ENCODE measurements at places on chromosomes 7 and 10.

GRCh38 chr7:80678707-80679106 is 40.3 kb downstream of the CD36 start:
- no peak for DNase-seq

DNA sequence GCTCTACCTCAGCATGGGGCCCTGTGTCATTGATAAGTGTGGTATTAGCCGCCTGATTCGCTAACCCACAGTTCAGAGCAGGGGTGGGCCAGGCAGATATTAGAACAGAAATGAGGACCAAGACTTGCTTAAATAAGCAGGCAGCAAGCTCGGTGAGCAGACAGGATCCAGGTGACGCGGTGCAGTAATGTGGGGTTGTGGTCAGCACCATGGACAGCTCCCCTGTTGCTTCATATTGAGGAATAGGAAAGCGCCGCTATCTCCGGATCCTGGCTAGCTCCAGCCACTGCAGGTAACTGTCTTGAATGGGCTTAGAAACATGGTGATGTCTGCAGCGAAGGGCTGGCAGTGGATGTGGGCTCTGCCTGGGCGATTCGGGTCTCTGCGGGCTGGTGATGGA is 51.3 kb upstream of the GPR26 start:
- DNase-seq = no peak

GRCh38 chr7:92034116-92034515 is 93.5 kb downstream of the AKAP9 start:
- no peak for DNase-seq

DNA sequence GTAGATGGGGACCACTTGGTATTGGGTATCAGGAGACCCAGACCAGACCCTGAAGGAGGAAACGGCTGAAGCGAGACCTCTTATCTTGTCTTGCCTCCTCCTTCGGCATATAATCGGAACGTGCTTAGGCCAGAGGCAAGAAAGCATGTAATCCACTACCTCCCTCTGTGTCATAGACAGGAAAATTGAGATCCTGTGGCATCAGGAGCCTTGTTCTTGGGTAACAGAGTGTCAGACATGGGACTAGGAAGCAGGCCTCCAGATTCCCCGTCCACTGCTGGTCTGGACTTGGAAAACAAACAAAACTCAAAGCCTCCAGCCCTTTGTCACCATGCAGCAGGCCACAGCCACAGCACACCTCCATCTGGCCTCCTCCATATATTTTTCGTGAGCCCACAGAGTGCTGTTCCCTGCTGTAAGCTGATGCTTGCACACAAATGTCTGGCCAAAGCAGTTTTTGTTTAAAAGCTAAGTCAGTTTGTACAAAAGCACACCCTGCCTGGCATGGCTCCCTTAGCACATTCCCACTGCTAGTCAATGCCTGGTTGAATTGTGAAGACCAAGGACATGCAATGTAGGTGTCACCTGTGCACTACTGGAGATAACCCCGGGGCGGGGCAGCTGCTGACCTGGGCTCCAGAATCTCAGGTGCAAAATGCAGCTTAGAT is 510.9 kb downstream of the RPS24 start:
- no peak for DNase-seq

- DNase-seq = no peak
Observed at GRCh38 chr7:6831018-6831725, 5.1 kb upstream of the CCZ1B start.

DNA sequence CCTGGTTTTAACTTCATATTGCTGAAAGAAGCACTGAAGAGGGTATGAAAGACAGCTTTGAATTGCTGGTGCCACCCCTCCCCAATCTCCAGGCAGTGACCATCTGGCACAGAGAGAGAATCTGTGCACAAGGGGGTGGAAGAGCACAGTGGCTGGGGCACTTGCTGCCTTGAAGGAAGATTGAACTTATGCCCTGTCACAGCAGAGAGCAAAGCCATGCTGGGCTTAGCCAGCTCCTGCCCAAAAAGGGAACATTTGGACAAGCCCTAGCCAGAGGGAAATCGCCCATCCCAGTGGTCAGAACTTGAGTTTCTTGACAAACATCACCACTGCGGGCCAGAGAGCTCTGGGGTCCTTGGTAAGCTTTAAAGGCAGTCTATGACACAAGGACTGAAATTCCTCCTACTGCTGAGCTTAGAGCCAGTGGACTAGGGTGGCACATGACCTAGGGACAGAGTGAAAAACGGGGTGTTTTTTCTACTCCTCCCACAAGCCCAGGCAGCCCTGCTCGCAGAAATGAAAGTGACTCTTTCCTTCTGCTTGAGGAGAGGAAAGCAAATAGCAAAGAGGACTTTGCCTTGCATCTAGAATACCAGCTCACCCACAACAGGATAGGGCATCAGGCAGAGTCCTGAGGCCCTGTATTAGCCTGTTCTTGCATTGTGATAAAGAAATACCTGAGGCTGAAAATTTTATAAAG is 257.2 kb downstream of the CTNNA3 start:
- DNase-seq = no peak

DNA sequence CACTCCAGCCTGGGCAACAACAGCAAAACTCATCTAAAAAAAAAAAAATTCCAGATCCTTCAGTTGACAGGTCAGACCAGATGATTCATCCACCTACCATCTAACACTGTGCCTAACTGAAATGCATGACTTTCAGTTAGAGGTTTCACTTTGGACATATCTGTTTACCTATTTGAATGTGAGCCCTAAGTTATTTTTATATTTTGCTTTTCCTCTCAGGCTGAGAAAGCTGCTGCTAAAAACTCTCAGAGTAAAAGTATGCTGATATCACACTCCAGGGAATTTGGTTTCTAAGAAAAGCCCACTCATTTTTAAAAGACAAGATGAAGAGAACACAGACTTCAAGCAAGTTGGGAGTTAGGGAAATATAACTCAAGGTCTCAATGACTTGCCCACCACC is 126.0 kb downstream of the SGMS1 start:
- no peak for DNase-seq

DNA sequence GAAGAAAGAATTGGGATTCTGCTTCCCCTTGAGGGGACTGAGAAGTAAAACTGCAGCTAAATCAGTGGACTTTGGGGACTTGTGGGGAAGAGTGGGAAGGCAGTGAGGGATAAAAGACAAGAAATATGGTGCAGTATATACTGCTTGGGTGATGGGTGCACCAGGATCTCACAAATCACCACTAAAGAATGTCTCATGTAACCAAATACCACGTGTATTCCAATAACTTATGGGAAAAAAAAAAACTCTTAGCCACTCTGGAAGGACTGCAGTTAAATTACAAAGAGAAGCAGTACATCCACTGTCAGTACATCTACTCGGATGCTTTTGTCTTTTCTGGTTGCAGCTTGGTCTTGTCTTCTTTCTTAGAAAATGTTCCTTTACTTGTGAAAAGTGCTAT is 27.4 kb upstream of the GOT1 start:
- DNase-seq = no peak

DNA sequence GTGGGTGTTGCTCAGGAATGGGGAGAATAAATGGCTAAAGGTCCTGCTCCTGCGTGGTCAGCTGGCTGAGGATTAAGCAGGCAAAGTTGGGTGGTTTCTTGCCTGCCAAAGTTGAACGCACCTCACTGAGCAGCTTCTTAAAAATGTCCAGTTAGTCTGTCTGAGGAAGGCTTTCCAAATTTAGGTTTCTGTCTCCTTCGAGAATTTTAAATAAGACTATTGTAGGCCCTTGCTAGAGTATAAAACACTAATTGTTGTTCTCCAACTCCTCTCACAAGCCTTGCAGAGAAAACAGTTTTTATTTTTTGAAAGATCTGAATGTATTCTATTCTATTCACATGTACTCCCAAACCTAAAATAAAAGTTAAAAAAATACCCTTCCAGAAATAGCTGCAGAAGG is 122.0 kb upstream of the LAMB4 start:
- DNase-seq = no peak

DNA sequence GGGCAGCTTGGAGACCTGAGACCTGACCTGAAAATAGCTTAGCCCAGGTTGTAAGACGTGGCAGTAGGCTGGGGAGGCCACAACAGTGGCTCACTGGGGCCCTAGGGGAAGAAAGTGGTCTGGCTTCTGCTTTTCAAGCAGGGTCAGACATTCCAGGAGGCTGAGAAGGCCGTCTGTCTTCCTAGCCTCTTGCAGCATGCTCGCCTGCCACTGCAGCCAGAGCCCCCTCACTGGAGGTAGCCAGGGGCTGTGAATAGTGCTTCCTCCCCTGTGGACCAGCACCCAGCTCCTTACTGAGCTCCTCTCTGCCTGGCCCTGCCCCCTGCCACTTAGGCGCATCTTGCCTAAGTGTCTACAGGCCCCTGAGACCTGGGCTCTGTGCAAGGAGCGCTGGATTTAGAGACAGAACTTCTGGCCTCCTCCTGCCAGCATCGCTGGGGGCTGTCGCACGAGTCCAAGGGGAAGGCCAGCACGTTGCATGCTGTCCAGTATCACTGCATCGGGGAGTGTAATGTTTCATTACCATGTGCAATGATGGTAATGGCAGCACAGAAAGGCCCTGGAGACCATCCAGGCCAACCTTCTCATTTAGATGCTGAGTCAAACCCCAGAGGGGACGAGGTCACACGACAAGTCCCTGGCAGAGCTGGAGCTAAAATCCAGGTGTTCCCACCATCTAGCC is 12.7 kb downstream of the ZMIZ1 start:
- DNase-seq = no peak

DNA sequence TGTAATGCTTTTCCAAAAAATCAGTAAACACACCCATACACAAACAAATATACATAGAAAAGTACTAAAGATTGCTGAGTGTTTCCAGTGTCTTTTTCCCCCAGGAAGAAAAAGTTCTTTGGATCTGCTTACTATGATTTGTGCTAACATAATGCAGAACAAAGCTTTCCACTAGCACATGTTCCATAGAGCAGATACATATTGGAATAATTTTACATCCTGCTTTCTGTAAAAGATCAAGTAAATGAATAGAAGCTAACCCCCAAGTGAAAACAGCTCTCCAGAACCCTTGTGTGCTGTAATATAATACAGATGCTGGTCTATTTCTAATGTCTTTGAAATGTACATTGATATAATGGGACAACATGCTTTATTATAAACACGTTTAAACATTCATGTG is 125.5 kb downstream of the PON1 start:
- no peak for DNase-seq

GRCh38 chr10:98272656-98273055 is 4.7 kb upstream of the LOXL4 start:
- DNase-seq = no peak

- DNase-seq = no peak
Observed at GRCh38 chr7:141544831-141545230, 6.4 kb upstream of the AGK start.

DNA sequence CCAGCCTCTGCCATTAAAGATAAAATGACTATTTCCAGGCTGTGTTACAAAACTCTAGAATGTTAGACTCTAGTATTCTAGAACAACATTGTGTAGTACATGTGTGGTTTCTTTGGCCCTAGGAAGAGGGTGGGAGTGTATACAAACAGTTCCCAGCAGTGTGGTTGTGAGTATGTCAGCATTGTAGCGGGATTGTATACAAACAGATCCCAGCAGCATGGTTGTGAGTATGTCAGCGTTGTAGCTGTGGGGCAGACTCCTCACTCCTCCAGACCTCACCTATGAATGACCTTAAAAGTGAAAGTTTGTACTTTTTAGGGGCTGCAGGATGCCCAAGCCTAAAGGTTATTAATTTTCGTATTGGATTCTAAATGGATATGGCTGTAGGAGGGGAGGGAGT is 6.9 kb upstream of the ACSL5 start:
- no peak for DNase-seq

- DNase-seq = no peak
Observed at GRCh38 chr10:127905001-127905847, 1.7 kb upstream of the PTPRE start.
